ENCODE measurements at places on chromosomes 3 and 15.

DNA sequence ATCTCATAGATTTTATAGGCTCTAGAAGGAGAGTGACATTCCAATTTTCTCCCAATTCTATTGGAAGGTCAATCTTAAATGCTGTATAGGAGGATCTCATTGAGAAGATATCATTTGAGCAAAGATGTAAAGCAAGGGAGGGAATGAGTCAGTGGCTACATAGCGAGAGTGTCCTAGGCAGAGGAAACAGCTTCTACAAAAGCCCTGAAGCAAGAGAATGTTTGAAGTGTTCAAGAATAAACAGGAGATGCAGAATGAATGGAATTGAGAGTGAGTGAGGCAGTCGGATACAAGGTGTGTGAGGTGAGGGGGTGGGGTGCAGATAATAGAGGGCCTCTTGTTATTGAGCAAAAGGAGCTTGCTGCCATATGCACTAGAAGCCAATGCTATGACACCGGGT, 545.9 kb downstream of the IGSF11 start:
- no peak for ATAC-seq

DNA sequence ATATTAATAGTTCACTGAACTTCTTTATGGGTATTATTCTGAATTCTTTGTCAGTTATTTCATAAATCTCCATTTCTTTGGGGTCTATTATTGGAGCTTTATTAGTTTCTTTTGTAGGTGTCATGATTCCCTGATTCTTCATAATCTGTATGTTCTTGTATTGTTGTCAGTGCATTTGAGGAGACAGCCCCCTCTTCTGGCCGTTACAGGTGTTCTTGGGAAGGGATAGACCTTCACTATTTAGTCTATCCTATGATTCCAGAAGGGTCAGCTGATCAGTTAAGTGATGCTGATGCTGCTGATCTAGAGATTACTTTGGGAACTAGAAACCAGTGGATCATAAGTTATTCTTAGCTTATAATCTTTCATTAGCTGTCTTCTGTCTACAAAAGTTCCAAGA, 34.9 kb downstream of the TMEM39A start:
- ATAC-seq: no peak

- ATAC-seq: no peak
Measured at GRCh38 chr3:81947359-81947758, 185.9 kb upstream of the GBE1 start.

- ATAC-seq: no peak
Measured at GRCh38 chr3:55819005-55819404, 331.9 kb upstream of the WNT5A start.

- ATAC-seq: no peak
Measured at GRCh38 chr3:29079358-29079757, 201.5 kb upstream of the RBMS3 start.

- ATAC-seq: no peak
Measured at GRCh38 chr3:43077261-43077660, 28.6 kb downstream of the POMGNT2 start.

GRCh38 chr15:62849316-62850106, 193.0 kb upstream of the TPM1 start:
- ATAC-seq: no peak

- ATAC-seq: no peak
Measured at GRCh38 chr3:8456412-8456811, 45.2 kb upstream of the LMCD1 start.

- ATAC-seq: peak; percentile 98
Measured at GRCh38 chr3:49903451-49904424, at the start of gene MST1R. MST1R (minus strand) TSS chr3:49903873; CDS start chr3:49903609, 264 bp downstream.

- no peak for ATAC-seq
Measured at GRCh38 chr3:197591816-197592215, 36.0 kb upstream of the BDH1 start.

GRCh38 chr15:56047354-56047753, 53.9 kb upstream of the NEDD4 start:
- ATAC-seq: no peak

DNA sequence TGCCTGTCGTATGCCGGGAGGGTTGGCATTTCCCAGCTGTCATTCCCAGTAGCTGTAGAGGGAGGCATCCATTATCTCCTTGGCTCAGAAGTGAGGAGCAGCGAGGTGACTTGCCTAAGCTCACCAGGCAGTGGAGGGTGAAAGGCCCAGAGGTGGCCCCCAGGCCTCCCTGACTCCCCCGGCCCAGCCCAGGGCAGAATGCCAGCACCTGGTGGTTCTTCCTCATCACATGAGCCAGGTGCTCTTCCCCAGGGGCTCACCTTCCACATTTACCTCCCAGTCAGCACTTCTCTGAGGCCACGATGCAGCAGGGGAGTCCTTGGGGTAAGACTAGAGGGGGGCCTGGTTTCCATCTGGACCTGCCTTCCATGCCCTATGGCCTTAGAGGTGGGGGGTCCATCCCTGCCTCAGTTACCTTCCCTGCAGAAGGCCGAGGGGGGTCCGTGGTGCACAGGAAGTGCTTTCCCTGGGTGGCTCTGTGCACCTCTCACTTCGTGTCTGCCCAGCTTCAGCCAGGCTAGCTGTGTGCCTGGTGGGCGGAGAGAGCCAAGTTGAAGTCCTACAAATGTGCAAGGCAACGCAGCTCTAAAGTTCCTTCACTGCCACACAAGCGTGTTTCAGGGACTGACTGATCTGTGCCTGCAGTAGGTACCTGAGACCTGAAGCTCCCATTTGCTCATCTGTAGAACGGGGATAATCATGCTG, 70.3 kb upstream of the PLXNA1 start:
- no peak for ATAC-seq

GRCh38 chr3:177385831-177386301, 188.6 kb upstream of the TBL1XR1 start:
- no peak for ATAC-seq

- no peak for ATAC-seq
Measured at GRCh38 chr3:139797724-139798343, 120.1 kb upstream of the NMNAT3 start.

GRCh38 chr15:101391981-101392640, 97.1 kb upstream of the SNRPA1 start:
- no peak for ATAC-seq

DNA sequence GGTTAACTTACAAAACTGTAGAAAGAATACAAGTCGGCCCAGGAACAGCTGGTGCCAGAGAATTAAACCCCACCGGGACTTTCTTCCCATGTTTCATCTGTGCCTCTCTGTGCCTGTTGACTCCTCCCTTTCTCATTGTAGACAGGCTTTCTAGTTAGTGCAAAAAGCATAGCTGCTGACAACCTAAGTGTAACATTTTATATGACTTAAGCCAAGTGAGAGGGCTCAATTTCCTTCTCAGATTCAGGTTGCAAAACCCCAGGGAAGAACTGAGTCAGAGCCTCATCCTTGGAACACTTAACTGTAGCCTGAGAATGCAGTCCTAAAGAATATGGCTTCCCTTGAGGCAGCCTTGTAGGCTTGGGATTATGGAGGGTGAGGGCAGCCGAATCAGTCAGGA, 302.5 kb upstream of the AZI2 start:
- no peak for ATAC-seq

- ATAC-seq: peak; percentile 37
Measured at GRCh38 chr15:65832549-65833364, 36.5 kb upstream of the RAB11A start.

GRCh38 chr3:150771600-150771999, 8.6 kb upstream of the SIAH2 start:
- ATAC-seq: no peak

GRCh38 chr3:152243721-152244516, 24.8 kb upstream of the MBNL1 start:
- no peak for ATAC-seq

- ATAC-seq: no peak
Measured at GRCh38 chr3:23960649-23961048, 15.6 kb downstream of the NR1D2 start.

DNA sequence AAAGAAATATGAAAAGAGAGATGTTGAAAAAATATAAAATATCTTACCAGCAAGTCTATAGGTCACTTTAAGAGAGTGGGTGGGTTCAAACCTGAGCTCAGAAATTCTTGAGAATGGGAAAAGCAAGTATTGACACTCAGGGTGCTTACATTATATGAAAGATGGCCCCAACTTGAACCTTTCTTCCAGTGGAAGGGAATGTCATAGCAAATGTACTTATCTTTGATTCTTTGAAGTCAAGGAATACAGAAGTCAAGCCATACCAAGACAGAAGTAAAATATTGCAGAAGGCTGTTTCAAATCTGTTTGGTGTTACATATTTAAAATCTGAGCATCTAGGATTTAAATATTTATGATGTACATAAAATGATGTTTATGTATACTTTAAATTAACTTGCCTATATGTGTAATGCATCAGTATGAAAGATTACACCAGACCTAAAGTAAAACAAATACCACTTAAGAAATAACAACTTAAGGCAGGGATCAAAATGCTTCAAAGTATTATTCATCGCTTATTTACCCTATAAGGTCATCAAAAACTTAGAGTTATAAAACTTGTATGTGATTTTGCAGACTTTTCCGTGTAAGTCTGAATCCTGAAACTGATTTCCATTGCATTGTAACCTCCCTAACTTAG, 8.7 kb downstream of the MME start:
- ATAC-seq: no peak

GRCh38 chr3:36729204-36730056, 34.9 kb downstream of the DCLK3 start:
- no peak for ATAC-seq

DNA sequence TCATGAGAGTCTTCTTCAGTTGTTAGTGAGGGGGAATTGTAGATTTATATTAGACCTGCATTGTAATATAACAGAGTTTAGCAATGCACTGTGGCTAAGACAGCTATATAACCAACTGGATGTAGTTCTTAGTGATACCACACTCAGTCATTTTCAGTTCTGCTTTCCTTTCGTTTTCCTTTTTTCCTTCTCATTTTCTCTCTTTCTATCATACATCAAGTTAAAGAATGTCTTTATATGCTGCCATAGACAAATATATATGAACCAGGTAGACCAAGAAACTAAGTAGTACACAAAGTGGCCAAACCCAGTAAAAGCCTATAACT, 43.7 kb upstream of the CD47 start:
- ATAC-seq: peak; percentile 18

DNA sequence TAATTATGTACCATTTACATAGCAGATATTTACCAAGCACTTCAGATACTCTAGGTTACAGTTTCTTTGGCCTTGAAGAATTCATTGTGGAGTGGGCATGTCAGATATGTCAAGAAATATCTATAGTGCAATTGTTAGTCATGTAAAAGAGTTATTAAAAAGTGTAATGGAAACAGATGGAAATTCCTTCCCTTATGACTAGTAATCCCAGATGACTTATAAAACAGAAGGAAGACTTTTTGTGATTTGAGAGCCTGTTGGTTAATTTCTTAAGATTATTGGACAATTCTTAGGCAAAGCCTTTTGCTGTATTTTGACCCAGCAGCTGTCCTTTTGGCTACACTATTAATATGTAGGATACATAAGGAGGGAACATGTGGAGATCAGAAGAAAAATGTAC, 708.9 kb upstream of the NECTIN3 start:
- no peak for ATAC-seq

DNA sequence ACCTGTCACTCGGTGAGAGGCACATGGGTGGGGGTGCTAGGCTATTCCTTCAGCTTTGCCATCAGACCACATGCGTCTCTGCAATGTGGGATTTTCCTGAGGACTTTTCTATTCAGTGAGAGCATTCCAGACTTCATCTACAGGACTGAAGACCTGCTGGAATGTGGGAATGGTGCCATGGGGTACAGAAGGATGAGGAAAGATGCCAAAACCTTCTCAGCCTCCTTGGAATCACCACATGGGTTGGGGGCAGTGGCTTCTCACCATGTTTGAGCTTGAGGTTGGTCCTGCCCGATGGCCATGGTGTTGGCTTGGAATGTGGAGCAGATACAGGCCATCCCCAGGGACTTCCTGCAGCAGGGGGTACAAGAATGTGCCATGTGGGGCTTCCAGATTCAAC, 80.9 kb upstream of the KLF13 start:
- ATAC-seq: no peak

DNA sequence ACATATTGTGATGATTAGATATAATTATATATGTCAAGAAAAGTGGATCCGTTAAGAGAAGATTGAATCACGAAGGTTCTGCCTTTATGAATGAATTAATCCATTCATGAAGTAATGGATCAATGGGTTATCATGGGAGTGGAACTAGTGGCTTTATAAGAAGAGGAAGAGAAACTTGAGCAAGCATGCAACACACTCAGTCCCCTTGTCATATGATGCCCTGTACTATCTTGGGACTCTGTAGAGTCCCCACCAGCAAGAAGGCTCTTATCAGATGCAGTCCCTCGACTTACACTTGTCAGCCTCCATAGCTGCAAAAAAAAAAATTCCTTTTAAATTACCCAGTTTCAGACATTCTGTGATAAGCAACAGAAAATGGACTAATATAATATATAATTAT, 301.9 kb downstream of the RAP2B start:
- ATAC-seq: no peak

GRCh38 chr3:47299381-47300318, 16.9 kb downstream of the KLHL18 start:
- ATAC-seq: no peak

DNA sequence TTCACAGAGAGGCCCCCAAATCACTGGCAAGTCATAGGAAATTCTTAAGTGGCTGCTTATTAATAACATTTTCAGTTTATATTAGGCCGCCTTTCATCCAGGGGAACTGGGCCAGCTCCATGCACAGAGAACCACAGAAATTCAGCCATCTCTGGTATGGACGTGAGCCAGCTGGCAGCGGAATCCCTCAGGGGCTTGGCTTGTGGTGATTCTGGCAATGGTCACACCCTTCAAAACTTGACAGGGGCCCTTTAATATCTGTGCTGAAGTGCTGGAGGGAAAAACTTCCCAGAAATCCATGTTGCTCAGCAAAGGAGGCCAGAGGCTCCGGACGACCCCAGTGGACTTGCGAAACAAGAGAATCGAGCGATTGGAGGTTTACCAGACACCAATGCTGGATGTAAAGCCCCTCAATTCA, 11.3 kb downstream of the PRICKLE2 start:
- ATAC-seq: no peak

GRCh38 chr3:188282871-188283270, 128.9 kb downstream of the LPP start:
- ATAC-seq: no peak

- no peak for ATAC-seq
Measured at GRCh38 chr3:175258763-175259162, 399.6 kb downstream of the NAALADL2 start.

DNA sequence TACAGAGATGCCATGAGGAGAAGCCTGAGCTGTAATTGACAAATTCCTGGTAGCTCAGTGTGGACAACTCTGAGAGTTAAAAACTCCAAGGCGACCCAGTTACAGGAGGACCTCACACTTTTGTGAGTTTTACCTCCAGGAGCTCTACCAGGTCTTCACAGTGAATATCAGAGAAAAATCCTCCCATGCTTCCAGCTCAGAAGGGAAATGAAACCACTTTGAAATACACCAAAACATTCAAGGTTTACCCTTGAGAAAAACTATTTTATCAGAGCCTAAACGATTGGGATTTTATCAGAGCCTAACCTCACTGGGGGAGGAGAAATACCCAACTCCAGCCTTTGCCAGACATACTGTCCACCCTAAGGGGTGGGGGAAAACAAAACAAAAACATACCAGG, 52.4 kb downstream of the MCCC1 start:
- ATAC-seq: no peak

GRCh38 chr15:68819495-68820294, 1.0 kb downstream of the ANP32A start:
- ATAC-seq: no peak

- no peak for ATAC-seq
Measured at GRCh38 chr3:153614140-153614539, 452.1 kb downstream of the RAP2B start.
